Right renal pelvis (tissue), 4 donors: ENCODE measurements at places on chromosomes 3 and 15. TPM values are rescaled to one million over a fixed set of nuclear protein-coding genes. Genes with fewer than 3 reads are reported as not detected.

DNA sequence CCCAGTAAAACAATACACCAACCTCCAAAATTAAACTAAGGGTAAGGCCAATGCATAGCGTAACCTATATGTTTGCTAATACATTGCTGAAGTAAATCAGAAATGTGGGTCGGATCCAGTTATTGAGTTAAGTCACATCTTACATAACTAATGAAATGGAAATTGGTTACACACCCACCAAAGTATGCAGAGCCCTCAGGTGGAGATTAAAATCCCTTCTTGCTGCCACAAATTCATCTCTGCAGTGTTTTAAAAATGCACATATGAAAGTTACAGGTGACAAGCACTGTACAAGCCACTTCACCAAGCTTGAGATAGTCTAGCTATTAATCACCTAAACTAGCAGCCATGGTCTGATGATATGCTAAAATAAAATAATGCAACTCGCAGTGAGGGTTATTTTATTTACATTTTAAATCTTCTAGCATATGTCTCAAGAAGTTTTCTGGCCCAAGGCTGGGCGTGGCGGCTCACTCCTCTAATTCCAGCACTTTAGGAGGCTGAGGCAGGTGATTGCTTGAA, 130.6 kb downstream of the AQP9 start:
- no peak for DNase-seq

DNA sequence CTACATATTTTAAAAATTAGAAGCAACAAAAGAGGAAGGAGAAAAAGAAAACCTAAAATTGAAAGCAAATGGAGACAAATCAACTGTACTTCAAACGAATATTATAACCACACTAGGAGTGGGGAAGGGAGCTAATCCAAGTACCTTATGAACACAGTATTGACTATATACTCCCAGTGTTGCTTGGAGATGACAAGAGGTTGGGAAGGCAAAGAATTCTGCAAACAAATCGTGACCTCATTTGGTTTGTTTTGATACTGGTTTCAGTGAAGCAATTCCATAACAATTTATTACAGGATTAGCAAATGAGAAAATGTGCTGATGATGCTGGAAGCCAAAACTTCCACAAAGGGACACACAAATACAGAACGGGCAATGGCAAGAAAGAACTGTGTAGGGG, 268.1 kb downstream of the ULK4 start:
- DNase-seq: no peak

GRCh38 chr3:124346487-124346886, 354.6 kb upstream of the ROPN1 start:
- no peak for DNase-seq

GRCh38 chr3:132543011-132543739, 53.9 kb upstream of the ACKR4 start:
- DNase-seq: no peak

DNA sequence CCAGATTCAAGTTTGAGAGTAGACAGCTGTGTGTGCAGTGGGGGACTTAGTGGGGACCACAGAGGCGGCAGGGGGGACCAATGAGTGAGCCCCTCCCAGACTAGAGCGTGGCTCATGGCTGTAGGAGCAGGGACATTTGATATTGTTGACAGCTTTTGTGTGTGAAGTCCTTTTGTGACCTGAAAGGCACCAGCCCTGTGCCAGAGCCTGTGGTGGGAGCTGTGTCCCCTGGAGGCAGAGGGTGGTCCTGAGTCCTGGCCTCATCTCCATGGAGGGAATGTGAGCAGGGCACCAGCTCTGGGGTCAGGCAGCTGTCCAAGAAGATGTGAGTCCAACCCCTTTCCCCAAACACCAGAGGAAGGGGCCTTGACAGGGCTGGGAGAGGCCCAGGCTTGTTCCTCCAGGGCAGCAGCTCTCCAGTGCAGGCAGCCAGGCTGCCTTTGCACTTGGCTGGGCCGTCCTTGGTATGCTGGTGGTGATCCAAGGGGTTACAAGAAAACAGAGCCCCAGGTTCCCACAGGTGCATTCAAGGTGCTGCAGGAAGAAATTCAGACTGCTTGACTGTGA, 10.1 kb upstream of the C3orf22 start:
- DNase-seq: no peak

Gene SAMMSON
- polyA plus RNA-seq: 0.04 TPM

Gene IGSF10
- polyA plus RNA-seq: 2.1 TPM

- DNase-seq: no peak
Observed at GRCh38 chr3:120907659-120908029, 361 bp upstream of the STXBP5L start.

- no peak for DNase-seq
Observed at GRCh38 chr15:71630475-71630809, 179.9 kb upstream of the NR2E3 start.

DNA sequence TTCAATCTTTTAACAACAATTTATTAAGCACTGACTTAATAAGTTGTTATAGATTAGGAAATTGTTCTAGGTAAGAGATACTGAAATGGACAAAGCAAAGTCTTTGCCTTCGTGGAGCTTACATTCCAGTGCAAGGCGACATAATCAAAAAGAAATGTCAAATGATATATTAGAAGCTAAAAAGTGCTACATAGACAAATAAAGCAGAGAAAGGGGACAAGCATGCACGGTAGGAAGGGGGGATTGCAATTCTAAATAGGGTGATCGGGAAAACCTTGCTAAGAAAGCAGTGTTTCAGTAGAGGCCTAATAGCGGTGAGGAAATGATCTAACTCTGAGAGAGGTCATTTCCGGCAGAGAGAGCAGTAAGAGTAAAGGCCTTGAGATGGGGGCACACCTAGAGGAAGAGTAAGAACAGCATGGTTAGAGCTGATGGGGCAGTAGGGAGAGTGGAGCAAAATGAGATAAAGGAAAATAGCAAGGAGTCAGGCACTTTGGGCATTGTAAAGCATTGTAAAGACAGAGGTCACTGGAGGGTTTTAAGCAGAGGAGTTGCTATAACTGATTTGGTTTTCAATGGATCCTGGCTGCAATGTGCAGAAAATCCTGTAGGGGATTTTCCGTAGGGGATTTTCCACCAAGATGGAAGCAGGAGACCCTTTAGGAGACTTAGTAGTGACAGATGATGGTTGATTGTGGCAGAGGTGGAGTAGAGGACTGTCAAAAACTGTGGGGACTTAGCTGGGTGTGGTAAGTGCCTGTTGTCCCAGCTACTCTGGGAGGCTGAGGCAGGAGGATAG, 71.7 kb upstream of the CFAP20DC start:
- DNase-seq: no peak

Gene GOLGA8S
- 1.1 TPM for polyA plus RNA-seq

DNA sequence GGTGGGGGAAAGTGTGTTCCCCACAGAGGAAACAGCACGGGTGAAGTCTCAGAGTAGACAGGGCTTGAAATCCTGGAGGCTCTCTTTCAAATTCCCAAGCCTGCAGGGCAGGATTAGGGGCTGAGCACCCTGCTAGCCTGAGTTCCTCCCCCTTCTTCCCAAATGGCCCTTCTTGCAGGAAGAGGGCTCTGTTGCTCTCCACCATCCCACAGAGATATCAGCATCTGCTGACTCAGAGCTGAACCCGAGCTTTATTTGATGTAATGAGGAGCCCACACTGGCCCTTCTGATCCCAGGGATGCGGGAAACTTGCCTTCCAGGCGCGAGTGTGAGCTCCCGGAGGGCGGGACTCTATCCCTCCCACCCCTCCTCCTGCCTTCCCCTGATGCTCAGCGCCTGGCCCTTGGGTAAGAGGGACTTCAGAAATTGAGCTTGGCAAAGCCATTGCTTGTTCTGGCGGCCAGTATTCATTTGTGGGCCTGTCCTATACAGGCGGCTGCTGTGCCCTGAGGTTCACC, 1.4 kb upstream of the STRA6 start:
- no peak for DNase-seq

DNA sequence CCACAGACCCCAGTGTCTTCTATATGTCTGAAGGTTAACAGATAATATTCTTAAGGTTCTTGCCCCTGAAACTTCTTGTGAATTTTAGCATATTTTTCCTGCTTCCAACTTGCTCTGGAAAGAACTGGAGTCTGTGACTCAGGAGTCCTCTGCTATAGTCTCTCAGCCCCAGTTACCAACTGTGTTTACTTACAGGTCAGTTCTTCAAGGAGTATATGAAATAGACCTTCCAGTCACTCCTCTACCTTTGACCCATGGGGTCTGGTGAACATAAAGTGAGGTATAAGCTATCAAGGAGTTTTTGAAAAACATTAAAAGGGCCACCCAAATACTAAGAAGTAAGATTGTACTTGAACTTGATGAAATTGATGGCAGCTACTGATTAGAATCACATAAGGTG, 139.2 kb upstream of the ROPN1 start:
- DNase-seq: no peak

DNA sequence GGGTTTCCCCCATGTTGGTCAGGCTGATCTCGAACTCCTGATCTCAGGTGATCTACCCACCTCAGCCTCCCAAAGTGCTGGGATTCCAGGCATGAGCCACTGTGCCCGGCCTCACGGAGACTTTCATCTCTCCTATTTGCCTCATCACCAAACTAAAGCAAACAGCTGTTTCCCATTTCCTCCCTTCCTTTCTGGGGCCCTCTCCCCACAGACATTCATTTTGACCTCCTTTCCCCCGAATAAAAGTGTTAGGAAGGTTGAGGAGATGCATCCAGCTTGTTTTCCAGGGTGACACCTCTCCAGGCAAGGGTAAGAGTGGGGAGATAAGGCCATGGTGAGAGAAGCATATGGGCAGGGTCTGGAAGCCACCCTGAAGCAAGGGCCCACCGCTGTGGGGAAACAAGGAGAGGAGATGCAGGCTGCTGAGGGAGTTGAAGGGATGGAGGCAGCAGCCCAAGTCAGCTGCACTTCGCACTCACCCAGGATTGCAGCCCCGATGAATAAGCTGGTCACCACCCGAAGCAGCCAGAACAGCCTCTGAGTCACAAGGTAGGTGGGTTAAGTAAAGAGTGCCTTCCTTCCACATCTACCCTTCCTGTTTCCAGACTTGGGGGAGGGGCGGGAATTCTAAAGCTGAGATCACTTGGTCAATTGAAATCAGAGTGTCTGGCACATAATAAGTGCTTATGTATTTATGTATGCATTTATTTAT, 7.7 kb downstream of the DUOXA2 start:
- no peak for DNase-seq

Gene SLC24A5
- polyA plus RNA-seq: 0.93 TPM

GRCh38 chr3:102415553-102415952, 19.3 kb upstream of the ZPLD1 start:
- DNase-seq: no peak

DNA sequence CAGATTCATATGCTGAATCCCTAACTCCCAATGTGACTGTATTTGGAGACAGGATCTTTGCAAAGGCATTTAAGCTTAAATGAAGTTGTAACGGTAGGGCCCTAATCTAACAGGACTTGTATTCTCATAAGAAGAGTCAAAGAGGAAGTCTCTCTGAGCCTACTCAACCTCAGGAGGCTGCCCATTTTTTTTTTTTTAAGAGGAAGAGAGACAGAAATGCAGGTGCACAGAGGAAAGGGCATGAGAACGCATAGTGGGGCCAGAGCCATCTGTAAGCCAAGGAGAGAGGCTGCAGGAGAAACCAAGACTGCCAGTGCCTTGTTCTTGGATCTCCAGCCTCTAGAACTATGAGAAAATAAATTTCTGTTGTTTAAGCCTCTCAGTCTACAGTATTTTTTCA, 28.4 kb downstream of the ZNF860 start:
- no peak for DNase-seq

GRCh38 chr3:142993958-142994442, 7.4 kb upstream of the U2SURP start:
- DNase-seq: peak; percentile 47

Gene FBXL2
- 30.2 TPM for polyA plus RNA-seq

DNA sequence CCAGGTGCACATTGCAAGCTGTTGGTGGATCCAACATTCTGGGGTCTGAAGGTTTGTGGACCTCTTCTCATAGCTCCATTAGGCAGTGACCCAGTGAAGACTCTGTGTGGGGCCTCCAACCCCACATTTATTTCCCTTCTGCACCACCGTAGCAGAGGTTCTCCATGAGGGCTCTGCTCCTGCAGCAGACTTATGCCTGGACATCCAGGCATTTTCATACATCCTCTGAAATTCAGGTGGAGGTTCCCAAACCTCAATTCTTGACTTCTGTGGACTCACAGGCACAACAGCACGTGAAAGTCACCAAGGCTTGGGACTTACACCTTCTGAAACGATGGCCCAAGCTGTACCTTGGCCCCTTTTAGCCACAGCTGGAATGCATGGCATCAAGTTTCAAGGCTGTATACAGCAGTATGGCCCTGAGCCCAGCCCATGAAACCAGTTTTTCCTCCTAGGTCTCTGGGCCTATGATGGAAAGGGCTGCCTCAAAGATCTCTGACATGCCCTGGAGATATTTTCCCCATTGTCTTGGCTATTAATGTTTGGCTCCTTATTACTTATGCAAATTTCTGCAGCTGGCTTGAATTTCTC, 30.2 kb downstream of the CLDN1 start:
- DNase-seq: no peak

DNA sequence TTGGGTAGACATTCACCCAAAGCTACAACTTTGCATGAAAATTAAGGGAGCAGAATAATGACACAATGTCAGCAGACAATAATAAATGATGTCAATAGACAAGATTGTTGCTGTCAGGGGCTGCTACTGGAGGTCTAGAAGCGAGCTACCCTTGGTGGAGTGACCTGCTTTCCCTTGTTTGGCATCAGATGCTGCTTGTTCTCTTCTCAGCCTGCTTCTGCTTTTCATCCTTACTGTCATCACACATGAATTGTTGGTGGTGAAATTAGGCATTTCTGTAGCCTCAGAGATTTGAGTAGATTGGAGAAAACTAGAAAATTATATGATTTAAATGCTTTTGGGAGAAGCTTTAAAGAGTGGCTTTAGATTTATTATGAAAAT, 193.8 kb downstream of the NR1D2 start:
- no peak for DNase-seq

GRCh38 chr3:117272274-117272673, 562.7 kb downstream of the TUSC7 start:
- DNase-seq: no peak

GRCh38 chr3:122498152-122498551, 16.6 kb downstream of the KPNA1 start:
- DNase-seq: no peak

DNA sequence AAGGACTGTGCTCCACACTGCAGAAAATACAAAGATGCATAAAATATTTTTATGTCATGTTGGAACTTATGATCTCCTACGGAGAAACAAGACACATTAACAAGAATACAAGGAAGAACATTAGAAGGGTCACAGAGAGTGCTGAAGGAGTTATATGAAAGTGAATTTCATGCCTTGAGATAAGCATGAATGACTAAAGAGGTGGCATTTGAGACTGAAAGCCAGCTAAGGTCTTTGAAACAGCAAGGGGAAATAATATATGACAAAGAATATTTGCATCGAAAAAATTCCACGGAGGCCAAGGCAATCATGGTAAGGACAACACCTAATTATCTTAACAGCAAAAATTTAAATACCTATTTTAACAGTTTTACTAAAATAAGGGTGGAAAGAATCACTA, 12.5 kb downstream of the GSK3B start:
- no peak for DNase-seq
